ENCODE measurements at places on chromosomes 1 and 21.

GRCh38 chr1:35449334-35450008, 107.7 kb downstream of the KIAA0319L start:
- no peak for DNase-seq

- no peak for DNase-seq
Measured at GRCh38 chr1:27552911-27553420, 51.0 kb downstream of the AHDC1 start.

DNA sequence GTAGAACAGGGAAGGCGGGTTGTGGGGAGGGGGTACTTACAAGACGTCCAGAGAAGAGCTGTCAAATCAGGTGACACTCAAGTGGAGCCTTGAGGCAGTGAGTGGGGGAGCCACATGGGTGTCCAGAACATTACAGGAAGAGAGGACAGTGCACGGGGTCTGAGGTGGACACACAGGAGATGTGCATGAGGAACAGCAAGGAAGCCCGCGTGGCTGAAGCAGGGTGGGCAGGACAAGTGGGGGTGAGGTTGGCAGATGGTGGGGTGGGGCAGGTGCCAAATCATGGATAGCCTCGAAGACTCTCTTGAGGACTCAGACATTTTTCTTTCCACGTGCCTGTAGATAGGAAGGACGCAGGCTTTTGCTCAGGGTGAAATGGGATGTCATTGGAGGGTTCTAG, 921 bp downstream of the SMPDL3B start:
- DNase-seq, result no peak

- DNase-seq, result no peak
Measured at GRCh38 chr1:170205301-170205700, 59.5 kb downstream of the NTMT2 start.

- DNase-seq, result no peak
Measured at GRCh38 chr1:50750021-50750619, 209.9 kb downstream of the FAF1 start.

DNA sequence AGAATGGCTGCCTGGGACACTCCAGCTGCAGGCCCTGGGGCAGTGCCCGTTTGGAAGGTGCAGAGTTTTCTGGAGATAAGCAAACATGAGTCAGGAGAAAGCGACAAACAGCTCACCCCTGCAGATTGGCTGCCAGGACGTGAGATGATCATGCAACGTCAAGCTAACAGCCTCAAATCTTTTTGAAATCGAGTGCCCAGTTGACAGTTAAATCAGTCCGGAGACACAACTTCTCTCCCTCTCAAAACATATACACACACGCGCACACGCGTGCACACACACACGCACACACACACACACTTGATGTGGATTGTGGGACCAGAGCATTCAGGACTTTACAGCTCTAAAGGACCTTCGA, 49.4 kb downstream of the TENT5C start:
- no peak for DNase-seq

GRCh38 chr1:97050506-97050905, 328.9 kb downstream of the PTBP2 start:
- no peak for DNase-seq

DNA sequence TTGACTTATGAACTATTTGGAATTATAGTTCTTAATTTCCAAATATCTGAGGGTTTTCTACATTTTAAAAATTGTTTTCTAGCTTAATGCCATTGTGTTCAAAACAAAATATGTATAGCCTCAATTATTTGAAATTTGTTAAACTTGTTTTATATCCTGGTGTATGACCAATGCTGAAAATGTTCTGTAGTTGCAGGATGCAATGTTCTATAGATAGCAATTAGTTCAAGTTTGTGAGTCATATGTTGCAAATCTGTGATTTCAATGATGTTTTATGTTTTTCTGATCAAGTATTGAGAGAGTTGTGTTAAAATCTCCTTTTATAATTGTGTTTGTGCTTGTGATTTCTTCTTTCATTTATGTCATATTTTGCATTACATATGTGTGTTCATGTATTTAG, 517.5 kb downstream of the ADGRL2 start:
- DNase-seq, result no peak

DNA sequence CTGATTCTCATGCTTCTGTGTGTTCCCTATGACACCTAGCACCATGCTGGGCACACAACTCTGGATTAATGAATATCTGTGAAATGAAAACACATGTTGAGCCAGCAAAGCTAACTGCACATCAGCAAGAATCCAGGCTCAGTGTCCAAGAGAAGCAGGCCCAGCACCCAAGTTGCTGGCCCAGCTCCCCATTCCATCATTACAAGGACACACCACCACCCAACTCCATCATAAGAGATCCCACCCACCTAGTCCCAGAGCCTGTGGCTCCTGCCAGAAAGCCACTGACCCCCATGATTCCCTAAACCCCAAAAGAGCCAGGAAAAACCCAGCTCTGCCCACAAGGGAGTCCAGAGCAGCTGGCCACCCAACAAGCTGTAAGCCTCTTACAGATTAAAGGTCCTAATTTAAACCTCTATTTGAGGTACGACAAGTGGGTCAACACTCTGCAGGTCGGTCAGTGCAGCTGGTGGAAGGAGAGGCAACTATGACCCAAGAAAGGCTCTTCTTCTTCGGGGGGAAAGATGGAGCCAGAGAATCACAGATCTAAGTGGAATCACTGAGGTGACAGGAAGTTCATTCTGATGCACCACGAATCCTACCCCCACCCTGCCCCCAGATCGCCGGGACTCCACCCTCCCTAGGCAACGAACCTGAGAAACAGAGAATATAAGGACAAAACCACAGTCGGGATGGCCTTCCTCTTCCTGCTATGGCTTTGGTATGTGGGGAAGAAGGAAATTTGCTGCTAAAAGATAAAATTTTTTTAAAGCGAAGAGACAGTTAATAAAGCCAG, 58.2 kb downstream of the CD34 start:
- no peak for DNase-seq

DNA sequence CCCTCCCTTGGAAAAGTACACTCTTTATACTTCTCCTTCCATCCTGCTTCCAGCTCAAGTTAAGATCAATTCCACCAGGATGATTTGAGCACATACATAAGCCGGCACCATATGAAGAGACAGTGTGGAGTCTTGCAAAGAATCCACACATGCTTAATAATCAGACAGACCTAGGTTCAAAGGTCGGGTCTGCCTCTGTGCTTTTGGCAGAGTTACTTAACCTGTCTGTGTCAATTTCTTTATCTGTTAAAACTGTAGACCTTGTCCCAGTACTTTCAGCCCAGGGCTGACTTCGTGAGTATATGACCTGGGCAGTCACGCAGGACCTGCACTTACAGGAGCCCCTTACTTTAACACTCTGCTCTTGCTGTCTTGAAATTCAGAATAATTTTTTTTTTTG, 30.2 kb upstream of the BECN2 start:
- DNase-seq, result no peak

DNA sequence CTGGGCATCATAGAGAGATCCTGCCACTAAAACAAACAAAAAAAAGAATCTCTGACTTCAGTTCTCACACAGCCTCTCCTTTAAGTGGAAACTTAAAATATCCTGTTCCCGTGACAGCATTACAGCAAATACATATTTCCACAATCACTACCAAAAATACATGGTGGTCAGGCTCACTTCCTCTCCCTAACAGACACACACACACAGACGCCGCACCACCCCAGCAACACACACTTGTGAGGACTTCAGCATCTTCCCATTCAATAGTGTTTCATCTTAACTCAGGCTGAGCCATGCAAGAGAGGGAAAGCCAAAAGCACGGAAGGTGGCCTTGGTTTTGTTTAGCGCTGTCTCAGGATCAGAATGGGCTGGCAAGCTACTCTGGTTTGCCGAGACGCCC, 21.9 kb downstream of the KIAA1614 start:
- DNase-seq, result no peak

DNA sequence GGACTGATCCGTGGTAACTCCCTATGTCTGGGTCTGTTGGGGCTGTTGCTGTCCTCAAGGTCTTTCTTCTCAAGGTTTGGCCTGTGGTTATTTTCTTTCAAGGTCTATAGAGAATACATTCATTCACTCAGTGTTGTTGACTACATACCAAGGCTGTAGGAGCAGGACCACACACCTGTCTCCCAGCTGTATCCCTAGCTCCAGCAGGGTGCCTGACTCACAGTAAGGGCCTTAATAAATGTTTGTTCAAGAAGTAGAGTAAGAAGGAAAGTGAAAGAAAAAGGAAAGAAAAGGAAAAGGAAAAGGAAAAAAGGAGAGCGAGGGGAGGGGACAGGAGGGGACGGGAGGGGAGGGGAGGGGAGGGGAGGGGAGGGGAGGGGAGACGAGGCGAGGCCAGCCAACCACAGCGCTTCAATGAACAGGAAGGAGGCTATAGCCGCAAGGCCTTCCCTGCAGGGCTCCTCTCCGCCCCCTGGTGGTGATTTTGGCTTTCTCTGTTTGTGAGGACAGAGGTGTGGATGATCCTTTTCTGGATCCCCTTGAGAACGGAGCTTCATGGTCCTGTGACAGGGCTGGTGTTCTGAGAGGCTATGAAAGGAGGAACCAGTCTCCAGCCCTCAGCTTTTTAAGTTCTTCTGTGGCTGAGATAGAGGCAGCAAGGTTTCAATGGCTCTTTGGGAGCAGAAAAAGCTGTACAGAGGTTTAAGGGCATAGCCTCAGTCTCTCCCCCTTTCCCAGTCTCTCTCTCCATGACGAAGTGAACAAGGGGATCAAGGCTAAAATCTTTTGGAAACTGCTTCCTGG, 30.6 kb upstream of the LCE5A start:
- DNase-seq, result peak; percentile 42

GRCh38 chr1:51303751-51304251, 26.6 kb downstream of the TTC39A start:
- DNase-seq, result peak; percentile 39

GRCh38 chr1:151993734-151994496, at the start of gene S100A10:
TSS of gene S100A10 (minus strand) at chr1:151993859. CDS start at chr1:151986230, 7,629 bp downstream.
- peak; percentile 81 for DNase-seq

GRCh38 chr1:225774281-225775147, 3.1 kb upstream of the SRP9 start:
- DNase-seq, result no peak

GRCh38 chr1:4550941-4551340, 103.5 kb upstream of the AJAP1 start:
- DNase-seq, result no peak

- peak; percentile 38 for DNase-seq
Measured at GRCh38 chr1:24708938-24709337, 36.3 kb upstream of the CLIC4 start.

GRCh38 chr1:46747683-46748288, 28.9 kb upstream of the EFCAB14 start:
- DNase-seq, result no peak

- no peak for DNase-seq
Measured at GRCh38 chr1:158024737-158025136, 31.3 kb downstream of the KIRREL1 start.

- no peak for DNase-seq
Measured at GRCh38 chr1:211345719-211346118, 19.1 kb downstream of the TRAF5 start.

GRCh38 chr1:100076744-100077143, 56.0 kb downstream of the SASS6 start:
- DNase-seq, result no peak

DNA sequence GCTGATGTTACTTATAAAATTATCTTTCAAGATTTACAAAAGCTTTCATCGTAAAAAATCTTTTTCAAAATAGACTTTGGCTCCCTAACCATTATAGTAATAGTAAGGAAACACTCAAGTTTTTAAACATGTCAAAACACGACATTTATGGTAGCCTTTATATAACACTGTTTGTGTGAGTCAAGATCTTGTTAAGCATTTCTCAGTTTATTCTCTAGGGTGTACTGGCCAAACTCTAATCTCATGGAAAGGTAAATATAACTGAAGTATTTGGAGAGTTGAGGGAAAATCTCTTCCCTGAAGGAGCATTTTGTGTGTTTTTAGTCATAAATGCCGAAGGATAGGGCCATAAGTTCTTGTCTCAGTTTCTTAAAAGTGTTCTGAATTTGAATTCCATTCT, 790.9 kb upstream of the NCAM2 start:
- no peak for DNase-seq

DNA sequence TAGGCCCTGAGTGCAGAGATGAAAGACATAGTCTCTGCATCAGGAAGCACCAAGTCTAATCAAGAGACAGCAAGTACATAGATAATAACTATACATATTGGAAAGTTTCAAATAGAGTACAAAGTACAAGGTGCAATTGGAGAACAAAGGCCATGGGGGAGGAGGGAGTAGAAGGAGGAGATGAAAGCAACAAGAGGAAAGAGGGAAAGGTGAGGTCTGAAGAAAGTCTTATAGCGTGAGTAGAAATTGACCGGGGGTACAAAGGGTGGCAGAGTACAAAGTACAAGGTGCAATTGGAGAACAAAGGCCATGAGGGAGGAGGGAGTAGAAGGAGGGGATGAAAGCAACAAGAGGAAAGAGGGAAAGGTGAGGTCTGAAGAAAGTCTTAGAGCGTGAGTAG, 244.2 kb upstream of the JUN start:
- DNase-seq, result no peak

GRCh38 chr1:216723274-216723780, at the start of gene ESRRG:
TSS of gene ESRRG (minus strand) at chr1:216723429. CDS start at chr1:216723299, 130 bp downstream.
- no peak for DNase-seq

GRCh38 chr1:18336801-18337200, 143.9 kb upstream of the KLHDC7A start:
- DNase-seq, result no peak

- no peak for DNase-seq
Measured at GRCh38 chr21:46215436-46216131, 13.0 kb downstream of the LSS start.

DNA sequence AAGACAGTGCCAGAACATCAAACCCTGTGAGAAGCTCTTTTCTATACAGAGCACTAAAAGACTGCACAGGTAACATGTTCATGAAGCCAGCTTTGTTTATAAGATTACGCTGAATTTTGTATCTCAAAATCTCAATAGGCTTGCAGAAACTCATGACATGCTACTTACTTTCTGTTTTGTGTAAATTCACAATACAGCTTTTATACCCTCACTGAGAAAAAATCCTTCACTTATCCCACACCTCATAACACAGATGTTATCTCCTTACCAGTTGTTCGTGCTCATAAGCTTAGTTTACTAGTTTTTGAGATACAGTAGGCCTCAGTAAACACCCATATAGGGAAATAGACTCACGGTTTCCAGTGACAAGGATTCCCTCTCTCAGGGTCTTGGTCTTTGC, 24.1 kb upstream of the GBP2 start:
- no peak for DNase-seq

DNA sequence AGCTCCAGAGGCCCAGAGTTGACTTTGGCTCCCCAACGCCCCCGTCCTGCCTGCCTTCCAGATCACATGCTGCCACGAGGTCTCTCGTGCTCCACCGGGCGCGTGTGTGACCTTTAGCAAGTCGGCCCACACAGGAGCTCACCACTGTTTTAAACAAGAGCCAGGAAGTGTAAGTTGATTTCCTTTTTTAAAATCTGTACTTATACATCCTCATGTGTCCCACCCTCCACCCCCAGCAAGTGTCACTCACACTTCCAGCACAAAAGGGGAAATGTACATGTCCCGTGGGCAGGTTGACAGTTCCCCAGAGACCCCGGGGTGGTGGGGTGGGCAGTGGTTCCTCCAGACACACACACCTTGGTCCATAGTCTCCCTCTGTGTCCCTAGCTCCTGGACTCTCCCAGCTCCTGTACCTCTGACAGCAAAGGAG, 84.4 kb downstream of the STUM start:
- peak; percentile 36 for DNase-seq

Measured in CD4-positive, alpha-beta T cell treated with Interferon gamma for 1 hour (primary cell).